ENCODE measurements at places on chromosomes 11 and 22.

- no peak for DNase-seq
Measured at GRCh38 chr11:92268546-92268945, 43.9 kb downstream of the FAT3 start.

- DNase-seq: no peak
Measured at GRCh38 chr22:32333141-32333768, 24.4 kb upstream of the RFPL3 start.

- peak; percentile 46 for DNase-seq
Measured at GRCh38 chr11:84396521-84396920, 1110.4 kb upstream of the CCDC90B start.

DNA sequence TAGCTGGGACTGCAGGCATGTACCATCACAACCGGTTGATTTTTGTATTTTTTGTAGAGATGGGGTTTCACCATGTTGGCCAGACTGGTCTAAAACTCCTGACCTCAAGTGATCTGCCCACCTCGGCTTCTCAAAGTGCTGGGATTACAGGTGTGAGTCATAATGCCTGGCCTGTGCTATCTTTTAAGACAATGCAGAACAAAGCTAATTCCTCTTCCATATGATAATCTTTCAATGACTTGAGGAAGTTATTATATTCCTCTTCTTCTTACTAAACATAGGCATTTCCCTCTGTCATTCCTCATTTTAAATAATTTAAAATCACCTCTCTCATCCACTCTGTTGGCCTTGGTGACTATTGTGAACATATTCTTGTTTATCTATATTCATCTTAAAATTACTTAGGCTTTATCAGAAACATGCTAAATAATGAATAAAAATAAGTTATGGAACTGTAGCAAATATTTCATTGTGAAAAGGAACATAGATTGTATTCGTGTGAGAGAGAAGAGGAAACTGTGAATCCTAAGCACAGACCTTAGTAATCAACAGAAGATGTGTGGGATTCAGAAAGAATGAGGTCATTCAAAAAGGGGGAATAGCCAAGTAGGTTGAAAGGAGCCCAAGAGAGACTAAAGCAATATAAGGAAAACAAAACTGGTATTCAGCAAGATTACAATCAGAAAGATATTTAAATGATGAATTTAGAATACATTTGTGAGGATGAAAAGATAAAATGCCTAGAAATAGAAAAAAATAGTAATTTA, 269.4 kb downstream of the TTC28 start:
- peak; percentile 54 for DNase-seq

DNA sequence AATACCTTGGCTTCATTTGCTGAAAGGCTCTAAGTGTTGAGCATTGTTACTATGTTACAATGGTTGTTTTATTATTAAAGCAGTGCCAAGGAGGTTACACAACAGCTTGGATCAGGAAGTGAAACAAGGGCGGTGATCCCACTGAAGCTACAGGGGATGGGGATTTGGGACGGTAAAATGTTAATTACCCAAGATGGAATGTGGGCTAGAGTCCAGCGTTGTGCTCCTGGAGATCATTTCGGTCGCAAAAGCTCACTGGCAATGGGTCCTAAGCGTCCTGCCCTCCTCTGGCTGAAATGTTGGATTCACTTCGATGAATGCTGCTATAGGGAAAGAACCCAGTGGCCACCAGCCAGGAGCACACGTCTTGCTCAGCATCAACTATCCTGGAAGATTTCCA, 48.3 kb downstream of the FAM83F start:
- DNase-seq: no peak

DNA sequence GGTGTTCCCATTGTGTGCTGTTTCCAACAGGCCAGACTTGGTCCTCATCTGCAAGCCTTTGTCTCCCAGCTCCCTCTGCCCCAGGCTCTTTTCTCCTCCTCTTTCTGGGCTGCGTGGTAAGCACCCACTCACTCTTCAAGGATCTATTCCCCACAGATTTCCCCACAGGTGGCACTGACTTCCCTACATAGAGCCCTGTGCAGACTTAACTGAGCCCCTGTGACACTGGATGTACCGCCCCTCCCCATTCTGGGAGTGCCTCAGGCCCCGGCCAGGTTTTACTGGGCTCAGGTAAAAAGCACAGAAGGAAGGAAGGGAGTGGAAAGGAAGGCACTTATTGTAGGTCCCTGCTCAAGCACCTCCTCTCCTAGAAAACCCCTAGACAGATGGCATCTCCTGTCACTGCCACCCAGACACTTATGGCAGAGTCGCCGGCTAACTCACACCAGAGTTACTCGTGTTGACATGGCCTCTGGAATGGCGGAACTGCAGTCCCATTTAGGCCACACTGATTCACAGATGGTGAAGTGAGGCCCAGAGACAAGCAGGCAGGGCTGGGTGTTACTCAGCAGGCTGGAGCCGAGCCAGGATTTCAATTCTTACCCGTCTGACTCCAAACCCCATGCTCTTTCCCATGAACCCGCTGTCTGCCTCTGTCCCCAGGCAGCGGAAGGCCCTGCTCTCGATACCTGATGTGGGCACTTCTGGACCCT, 47.2 kb downstream of the LRRC32 start:
- DNase-seq: no peak

GRCh38 chr11:36347384-36347906, 51.4 kb downstream of the PRR5L start:
- no peak for DNase-seq

DNA sequence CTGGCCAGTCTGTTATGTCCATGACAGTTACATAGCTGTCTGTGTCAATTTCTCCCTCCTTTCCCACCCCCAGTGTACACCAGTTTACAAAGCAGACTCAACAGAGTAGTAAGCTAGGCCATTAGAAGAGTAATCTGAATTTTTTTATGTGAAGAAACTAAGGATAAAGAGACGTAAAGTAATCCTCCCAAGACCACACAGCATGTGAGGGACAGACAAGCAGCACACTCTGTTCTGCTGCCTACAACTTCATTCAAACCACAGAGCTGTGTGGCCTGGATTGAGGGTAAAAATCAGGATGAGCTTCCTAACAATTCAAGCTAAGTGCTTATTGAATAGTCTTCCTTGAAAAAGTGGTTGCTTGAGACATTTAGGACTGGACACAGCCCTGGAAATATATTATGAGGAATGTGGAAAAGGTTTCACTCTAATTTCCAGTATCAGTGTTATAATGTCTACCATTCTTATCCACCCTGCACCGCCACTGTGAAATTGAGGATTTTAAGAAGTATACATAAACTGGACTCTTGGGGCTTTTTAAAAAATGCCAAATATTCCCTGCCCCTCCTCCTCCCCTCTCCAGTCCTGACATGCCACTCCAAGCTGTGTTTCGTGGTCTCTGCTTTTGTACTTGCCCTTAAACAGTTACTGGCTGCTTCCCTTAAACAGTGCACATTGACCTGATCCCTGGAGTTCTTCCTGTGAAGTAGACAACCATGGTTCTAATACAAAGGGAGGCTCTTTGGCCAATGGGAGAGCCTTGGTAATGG, 40.9 kb downstream of the EXT2 start:
- no peak for DNase-seq

GRCh38 chr11:23755076-23755475, 741.8 kb upstream of the LUZP2 start:
- DNase-seq: peak; percentile 54

- DNase-seq: no peak
Measured at GRCh38 chr11:74777038-74777437, 28.4 kb downstream of the RNF169 start.

GRCh38 chr11:110374921-110375320, 54.8 kb upstream of the FDX1 start:
- DNase-seq: no peak

DNA sequence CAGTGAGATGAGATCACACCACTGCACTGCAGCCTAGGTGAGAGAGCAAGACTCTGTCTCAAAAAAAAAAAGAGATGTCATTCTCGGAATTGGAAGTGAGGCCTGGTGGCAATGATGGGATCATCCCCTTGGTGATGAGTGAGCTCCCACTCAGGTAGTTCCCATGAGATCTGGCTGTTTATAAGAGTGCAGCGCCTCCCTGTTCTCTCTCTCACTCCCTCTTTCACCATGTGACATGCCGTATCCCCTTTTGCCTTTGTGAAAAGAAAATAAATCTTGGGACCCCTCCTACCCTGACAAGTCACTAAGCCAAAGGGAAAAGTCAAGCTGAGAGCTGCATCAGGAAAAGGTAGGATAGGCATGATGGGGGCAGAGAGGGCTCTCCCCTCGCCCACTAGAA, 28.8 kb downstream of the ZNF70 start:
- no peak for DNase-seq

DNA sequence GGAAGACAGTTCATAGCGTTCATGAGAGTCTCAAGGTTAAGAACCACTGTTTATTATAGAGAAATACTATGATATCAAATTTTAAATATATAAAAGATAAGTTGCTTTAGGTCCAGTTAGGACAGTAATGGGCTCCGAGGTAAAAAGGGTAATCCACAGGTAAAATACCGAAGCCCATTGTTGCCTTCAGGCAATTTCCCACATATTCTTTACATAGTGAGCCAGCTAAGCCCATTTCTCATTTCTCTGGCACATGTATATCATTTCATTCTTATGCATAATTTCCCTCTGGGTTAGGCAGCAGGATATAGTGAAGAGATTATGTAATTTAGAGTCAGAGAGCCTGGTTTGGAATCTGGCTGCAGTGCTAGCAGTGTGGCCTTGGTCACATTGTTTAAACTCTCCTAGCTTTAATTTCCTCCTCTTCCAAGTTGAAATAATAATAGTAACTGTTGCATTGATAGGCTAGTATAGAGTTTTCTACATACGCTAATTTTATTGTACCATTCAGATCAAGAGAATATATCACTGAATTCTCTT, 7.6 kb upstream of the POU2AF1 start:
- DNase-seq: no peak

DNA sequence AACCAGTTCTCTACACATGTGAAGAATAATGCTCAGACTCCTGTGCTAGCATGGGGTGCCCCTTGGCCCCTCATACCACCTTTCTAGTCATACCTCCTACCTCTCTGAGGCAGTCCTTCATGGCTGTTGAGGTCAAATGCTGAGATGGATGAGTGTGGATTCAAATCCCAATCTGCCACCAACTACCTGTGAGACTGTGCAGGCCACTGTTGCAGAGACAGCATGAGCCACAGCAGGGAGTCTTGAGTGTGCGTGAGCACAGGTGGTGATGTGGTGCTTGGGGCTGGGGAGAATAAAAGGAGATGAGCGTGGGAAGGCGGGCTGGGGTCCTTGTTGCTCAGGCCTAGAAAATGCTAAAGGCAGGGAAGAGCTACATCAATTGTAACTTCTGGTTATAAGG, 218.0 kb upstream of the E2F8 start:
- DNase-seq: no peak

GRCh38 chr22:45602004-45602733, 69.5 kb upstream of the ATXN10 start:
- DNase-seq: no peak

- no peak for DNase-seq
Measured at GRCh38 chr11:49208006-49208721, at the start of gene FOLH1. TSS of gene FOLH1 (minus strand) at chr11:49208602. CDS start at chr11:49208409, 193 bp downstream.

DNA sequence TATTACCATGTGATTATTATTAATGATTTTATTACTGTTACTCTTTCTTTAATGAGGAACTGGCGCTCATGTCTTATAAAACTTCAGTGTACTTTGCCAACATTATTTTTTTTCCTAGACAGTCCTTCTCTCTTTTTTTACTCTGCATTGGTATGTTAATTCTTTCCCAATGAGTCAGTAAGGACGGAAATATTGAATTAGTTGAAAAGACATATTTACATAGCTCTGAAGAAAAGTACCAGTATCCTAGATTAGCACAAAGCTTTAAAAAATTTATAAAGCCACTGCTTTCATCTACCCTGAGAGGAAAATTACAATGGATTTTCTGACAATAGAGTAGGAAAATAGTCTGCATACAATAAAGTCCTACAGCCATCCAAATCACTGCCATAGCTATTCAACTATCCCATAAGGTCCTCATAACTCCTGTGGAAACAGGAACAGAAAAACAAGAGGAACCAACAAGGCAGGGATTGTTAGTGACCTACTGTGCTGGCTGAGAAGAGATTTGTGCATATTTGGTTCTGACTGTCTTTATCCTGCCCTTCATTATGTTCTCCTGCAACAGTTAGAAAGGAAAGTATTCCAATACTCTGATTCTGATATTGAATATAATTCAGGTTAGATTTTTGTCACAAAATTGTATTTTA, 314.4 kb downstream of the AASDHPPT start:
- peak; percentile 54 for DNase-seq

- no peak for DNase-seq
Measured at GRCh38 chr22:46524203-46524740, 13.1 kb downstream of the CELSR1 start.

GRCh38 chr22:45238076-45238956, 2.4 kb downstream of the KIAA0930 start:
- no peak for DNase-seq

GRCh38 chr11:72793076-72793424, 797 bp downstream of the STARD10 start:
- DNase-seq: no peak

DNA sequence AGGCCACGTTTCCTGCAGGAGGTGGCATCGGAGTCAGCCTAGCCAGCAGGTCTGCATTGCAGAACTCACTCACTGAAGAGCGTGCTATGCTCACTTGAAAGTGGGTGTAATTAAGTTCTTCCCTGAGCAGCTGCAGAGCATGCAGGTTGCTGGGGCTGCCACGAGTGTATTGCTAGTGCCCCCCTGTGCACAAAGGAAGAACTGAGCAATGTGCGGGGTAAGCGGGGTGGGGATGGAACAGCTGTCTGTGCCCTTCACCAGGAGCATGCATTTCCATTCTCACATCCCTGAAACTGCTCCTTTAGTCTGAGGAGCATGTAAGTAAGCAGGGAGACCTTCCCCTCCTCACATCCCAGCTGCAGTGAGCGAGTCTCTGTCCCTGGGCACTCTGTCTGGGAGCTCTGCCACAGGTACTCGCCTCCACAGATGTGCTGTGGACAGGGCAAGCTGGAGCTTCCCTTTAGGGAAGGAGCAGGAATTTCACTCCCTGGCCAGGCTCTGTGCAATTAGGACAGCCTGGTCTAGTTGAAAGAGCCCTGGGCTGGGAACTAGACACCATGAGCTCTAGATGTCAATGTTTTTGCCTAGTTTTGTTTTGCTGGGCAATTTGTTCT, 1031.8 kb downstream of the NTM start:
- DNase-seq: no peak

GRCh38 chr11:82229341-82229740, 504.3 kb downstream of the FAM181B start:
- DNase-seq: no peak

- DNase-seq: no peak
Measured at GRCh38 chr22:47564651-47565434, 802.4 kb downstream of the TBC1D22A start.

GRCh38 chr22:39661842-39662685, 91.5 kb downstream of the CACNA1I start:
- no peak for DNase-seq

GRCh38 chr11:61919705-61920631, 2.6 kb upstream of the RAB3IL1 start:
- no peak for DNase-seq

DNA sequence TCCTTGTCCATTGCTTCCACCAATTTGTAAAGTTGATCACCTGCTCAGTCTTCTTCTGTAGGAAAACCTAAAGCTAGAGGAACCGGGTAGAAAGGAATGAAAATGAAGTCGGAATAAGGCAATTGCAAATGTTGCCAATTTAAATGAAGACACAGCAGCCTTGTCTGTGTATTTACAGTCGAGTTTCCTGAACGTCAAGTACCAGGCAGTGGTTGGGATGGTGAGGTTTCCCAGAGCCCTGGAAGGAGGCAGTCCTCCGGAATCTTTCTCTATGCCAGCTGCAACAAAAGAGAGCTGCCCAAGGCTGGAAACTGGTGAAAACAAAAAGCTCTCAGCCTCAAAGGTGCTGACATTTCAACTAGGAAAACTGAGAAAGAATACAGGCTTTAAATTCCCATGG, 17.7 kb downstream of the MAJIN start:
- no peak for DNase-seq

Measured in stromal cell of bone marrow (primary cell).